CD4-positive, alpha-beta T cell treated with Interleukin-2 at 100 ng/mL for 4 hours (primary cell): ENCODE measurements at places on chromosomes 1 and 21.

GRCh38 chr1:97252076-97252475, 530.5 kb downstream of the PTBP2 start:
- DNase-seq, result no peak

GRCh38 chr1:67347688-67348472, 40.2 kb downstream of the IL12RB2 start:
- DNase-seq, result peak; percentile 10

DNA sequence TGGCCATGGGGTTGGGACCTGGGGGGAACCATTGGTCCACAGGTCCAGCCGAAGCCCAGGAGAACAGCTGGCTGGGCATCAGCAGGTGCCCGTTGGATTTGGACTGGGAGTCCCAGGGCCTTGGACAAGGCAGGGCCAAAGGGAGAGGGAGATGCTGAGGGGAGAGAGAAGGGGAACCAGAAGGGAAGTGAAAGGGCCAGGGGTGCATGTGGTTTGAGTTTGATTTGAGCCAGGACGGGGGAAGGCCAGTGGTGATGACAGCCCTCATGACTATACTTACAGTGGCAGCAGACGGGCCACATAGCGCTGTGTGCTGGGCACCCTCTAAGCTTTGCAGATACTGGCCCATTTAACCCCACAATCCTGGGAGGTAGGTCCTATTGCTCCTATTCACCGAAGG, 18.8 kb downstream of the AGRN start:
- no peak for DNase-seq

- no peak for DNase-seq
Measured at GRCh38 chr1:209387969-209388329, 195.6 kb upstream of the CAMK1G start.

DNA sequence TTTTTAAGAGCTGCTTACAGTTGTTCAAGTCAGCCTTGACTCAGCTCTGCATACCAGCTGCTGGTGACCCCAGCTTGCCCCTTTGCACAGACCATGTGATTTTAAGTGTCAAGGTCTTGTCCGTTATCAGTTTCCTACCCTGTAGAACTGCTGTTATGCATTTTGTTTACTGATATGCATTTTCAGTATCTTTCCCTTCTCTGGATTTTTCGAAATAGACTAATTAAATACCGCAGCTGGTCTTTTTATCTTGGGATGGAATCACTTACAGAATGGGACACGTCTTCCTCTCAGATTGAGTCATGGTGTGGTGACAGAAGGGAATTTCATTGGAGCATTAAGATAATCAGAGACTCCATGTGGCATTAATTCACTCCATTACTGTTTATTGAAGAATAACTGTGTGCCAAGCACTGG, 145.6 kb downstream of the FMN2 start:
- DNase-seq, result no peak
